ENCODE measurements at places on chromosomes 11 and 22.

- DNase-seq = no peak
These were observed 147.0 kb upstream of the B3GAT1 start for GRCh38 chr11:134558916-134559601.

DNA sequence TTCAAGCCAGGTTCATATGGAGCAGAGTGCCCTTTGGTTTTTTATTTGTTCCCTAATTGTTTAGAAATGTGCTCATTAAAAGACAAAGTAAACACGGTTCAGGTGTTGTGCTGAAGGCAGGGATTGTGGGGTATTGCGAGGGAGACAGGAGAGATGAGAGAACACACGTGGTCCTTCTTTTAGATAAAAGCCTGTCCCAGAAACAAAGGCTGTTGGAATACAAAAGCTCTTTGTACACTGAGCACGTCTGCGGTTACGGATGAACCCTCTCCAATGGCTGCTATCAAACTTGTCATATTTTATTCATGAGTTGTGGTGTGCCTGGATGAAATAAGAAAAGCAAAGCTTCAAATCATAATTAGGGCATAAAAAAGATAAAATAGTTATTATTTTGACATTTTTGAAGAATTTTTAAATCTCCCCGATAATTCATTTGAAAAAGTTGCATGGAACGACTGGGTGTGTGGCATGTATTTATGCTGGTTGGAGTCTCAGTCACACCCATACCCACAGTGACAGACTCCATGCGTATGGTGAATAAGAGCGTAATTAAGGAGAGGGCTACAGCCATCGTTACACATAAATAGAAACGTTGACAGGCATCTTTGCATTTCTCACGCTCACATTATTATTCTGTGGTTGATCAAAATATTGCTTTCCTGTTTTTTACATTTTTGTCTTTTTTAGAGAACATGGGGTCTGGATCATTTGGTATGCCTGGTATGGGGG, 92.9 kb downstream of the NELL1 start:
- DNase-seq = peak; percentile 77

GRCh38 chr11:74694136-74694930, 36.9 kb downstream of the CHRDL2 start:
- DNase-seq = no peak

- no peak for DNase-seq
These were observed 99.7 kb upstream of the IGLL5 start for GRCh38 chr22:22787786-22788459.

DNA sequence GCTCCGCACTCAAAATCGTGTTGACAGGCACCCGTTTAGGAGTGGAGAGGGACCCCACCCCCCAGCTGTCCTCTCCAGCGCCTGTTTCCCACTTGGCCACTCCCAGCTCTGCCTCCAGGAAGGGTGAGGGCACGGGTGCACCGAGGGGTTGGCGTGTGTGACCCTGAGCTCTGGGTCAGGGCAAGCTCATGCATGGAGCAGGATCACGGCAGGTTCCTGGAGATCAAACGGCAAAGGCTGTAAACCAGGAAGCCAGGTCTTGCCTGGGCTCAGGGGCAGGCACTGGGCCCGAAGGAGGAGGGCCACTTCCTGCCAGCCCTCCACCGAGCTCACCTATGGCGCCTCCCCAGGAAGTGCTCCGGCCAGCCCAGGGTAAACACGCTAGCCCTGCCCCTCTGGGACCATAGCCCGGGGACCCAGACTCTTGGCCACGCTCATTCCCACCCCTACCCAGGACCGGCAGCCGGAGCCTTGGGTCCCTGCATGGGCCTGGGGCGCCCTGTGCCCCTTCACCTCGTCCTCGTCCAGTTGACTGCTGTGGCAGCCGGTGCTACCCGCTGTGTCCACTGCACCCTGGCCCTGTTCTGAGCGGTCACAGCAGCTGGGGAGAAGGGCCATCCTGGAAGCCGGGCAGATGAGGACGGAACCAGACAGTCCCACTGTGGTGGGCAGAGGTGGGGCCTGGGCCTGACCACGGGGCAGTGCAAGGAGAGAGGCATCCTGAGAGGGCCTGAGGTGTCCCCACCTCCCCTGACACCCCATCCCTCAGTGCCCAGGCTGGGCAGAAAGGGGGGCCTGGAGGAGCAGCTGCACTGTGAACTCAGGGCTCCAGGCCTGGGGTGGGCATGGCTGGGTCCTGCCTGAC, 1.0 kb upstream of the EPS8L2 start:
- no peak for DNase-seq

DNA sequence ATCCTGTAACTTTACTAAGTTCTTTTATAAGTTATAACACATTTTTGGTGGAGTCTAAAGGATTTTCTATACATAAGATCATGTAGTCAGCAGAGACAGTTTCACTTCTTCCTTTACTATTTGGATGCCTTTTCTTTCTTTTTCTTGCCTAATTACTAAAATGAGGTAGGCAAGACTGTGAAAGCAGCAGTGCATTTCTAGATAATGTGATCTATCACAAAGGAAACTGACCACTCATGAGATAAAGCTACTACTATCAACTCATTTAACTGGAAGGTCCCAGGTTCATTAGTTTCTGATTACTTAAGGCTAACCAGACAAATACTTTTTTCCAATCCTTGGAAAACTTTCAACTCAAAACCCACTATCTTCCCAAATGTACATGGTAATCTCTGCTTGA, 196.2 kb upstream of the E2F8 start:
- DNase-seq = no peak

DNA sequence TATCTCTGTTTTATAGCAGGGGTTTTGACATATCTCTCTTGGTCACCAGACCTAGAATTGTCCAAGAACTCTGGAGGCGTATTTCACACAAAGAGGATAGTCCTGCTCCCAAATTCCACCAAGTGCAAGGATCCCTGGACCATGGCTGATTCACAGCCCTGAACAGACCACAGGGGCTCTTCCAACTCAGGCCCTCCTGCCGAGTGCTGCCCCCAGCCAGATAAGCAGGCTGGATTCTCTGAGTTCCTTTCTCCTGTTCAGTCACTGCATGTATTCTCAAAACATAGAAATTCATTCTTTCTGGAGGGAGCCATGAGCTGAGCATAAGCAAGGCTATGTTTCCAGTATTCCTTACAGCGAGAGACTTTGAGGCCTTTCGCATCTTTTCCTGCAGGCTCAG, 13.4 kb upstream of the PLEKHB1 start:
- DNase-seq = no peak

Measured in NCI-H1092 (cell line).